WTC11 (cell line): ENCODE measurements at places on chromosomes 1 and 21. TPM values are rescaled to one million over a fixed set of nuclear protein-coding genes. Genes with fewer than 3 reads are reported as not detected.
A peak's percentile ranks its signal among the peaks of the same experiment; 100 is the strongest.

DNA sequence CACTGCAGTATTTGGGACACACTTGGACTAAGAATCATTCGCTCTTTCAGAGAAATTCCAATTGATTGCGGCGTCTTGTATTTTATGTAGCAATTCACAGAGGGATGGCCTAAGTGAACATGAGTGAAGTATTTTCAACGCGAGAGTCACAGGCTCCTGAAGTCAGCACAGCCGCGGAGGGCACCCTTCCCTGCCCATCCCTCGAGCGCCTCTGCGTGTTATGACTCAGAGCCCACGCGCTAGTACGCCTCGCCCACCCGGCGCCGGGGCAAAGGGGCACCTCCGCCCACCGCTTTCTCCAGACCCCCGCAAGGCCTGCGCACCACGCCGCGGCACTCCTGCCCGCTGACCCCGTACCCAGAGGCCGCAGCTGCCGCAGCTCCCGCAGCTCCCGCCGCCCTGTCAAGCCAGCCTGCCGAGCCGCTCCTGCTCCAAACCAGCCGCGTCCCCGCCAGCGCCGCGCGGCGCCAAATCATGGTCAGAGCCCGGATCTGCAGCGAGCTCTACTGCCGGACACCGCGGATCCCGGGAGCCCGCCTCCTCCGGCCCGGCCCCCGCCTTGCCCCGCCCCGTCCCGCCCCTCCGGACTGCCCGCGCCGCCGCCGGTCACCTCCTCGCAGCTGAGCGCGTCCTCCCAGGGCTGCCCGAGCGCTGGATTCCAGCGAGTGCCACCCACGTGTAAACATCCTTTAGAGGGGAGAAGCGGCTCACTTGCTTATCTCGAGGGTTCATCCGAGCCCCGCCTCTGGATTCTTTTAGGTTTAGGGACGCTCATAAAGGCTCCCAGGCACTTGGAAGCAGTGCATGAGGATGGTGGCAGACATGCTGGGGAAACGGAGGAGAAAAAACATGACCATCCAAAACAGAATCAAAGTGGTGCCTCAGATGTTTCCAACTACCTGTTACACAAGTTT lies at the start of gene GLRX2:
Gene GLRX2 (minus strand): TSS at position 508 of the 914 bp plus-strand sequence. CDS start 32 bp downstream, at position 476.
- peak; percentile 86 for DNase-seq

DNA sequence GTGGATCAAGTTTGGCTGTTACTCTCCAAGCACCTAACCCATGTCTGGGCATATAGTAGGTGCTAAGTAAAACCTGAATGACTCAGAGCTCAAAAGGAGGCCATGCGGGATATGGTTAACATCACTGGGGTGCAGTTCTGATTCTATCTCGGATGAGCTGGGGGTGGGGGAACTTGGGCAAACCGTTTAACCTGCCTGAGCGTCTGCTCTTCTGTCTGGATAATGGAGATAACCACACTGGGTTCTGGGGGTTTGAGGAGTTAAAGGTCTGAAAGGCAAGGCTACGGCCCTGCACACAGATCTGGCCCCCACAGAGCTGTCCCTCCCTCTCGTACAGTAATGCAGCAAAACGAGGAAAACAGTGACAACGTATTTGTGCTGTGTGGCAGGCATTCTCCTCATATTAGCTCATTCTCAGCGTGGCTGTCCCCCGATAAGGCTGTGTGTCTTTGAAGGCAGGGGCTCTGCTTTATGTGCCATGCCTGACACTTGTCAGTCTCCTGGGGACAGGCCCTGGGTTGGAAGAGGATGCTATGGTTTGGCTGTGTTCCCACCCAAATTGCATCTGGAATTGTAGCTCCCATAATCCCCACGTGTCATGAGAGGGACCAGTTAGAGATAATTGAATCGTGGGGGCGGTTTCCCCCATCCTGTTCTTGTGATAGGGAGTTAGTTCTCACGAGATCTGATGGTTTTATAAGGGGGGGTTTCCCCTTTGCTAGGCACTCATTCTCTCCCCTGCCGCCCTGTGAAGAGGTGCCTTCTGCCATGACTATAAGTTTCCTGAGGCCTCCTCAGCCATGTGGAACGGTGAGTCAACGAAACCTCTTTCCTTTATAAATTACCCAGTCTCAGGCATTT lies 6.8 kb upstream of the ALDH4A1 start:
- no peak for DNase-seq

- DNase-seq, result no peak
Observed at GRCh38 chr1:63813829-63814277, 40.0 kb downstream of the ROR1 start.

DNA sequence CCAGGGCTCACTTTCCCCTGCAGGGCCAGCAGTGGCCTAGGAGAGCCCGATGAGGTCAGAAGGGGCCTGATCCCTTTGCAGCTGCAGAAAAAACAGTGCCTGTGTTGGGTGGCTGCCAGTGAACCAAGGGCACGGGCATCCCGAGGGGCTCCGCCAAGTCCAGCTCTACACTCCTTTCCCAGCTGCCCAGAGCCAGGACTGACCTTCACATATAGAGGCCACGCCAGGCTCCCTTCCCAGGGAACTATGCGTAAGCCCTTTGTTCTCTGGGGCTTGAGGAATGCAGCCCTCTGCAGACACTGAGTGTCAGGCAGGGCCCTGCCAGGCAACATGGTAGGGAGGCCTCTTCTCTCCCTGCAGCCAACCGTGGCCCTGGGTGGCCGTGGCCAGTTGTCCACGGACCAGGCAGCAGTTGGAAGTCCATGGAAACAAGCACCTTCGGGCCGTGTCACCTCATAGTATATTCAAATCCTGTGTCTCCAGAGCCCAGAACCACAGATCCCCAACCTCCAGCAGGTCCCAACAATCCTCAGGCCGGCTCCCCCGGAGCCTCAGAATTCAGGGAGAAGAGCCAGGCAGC lies 194.0 kb downstream of the NPHP4 start:
- peak; percentile 49 for DNase-seq

DNA sequence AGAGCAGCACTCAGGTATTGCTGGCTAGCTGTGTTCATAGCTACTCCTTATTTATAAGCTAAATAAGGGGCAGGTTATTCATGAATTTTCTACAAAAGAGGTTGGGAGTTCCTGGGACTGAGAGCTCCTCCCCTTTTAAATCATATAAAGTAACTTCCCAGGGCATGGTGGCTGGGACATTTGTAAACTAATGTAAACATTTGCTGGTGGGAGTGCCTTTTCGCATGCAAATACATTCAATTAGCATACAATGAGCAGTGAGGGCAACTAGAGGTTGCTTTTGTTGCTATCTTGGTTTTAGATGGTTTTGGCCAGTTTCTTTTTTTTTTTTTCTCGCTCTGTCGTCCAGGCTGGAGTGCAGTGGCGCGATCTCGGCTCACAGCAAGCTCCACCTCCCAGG lies 43.4 kb downstream of the GNPAT start:
- no peak for DNase-seq

DNA sequence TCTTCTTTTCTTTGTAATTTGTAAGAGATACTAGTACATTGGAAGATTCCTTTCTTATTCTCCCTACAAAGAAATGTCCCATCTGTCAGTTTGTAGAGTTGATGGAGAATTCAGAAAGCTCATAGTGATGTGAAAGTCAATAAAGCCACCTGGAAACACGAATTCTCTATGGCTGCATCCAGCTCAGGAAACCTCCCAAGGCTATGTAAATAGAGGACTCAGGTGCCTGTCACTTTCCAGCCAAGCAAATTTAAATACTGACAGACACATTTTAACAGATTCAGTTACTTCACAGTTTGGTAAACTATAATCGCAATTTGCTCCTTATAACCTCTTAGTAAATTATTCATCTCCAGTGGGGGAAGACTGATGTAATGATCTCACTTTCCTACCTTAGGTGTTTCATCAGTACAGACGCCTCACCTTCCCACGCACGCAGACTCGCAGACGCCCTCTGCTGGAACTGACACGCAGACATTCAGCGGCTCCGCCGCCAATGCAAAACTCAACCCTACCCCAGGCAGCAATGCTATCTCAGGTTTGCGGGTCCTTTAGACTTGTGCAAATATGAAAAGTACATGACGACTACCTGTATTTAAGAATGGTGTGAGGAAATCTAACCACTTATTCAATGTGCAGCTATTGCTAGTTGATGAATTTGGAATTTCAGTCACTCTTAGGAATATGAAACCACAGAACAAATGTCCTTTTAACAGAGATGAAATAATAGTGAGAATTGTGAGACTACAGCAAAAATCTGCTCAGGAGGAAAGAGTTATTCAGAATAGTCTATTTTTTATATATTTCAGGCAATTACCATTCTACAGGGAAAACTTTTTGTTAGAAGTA lies 60.6 kb downstream of the PTPRC start:
- DNase-seq, result peak; percentile 79

- peak; percentile 16 for DNase-seq
Observed at GRCh38 chr1:241271427-241271826, 85.6 kb downstream of the RGS7 start.

GRCh38 chr1:46757247-46757955 lies 38.5 kb upstream of the EFCAB14 start:
- DNase-seq, result no peak

Gene NEK2
- 22.7 to 25.2 TPM (median 23.5 TPM) in 3 replicates for total RNA-seq

Gene COL24A1
- total RNA-seq, result 0.92 to 1.1 TPM (median 1.0 TPM) in 3 replicates

Gene OR2T34
- total RNA-seq, result not detected in 3 replicates

Gene TMEM201
- 25.9 to 30.4 TPM (median 26.7 TPM) in 3 replicates for total RNA-seq
